ENCODE measurements at places on chromosomes 5 and 9.

DNA sequence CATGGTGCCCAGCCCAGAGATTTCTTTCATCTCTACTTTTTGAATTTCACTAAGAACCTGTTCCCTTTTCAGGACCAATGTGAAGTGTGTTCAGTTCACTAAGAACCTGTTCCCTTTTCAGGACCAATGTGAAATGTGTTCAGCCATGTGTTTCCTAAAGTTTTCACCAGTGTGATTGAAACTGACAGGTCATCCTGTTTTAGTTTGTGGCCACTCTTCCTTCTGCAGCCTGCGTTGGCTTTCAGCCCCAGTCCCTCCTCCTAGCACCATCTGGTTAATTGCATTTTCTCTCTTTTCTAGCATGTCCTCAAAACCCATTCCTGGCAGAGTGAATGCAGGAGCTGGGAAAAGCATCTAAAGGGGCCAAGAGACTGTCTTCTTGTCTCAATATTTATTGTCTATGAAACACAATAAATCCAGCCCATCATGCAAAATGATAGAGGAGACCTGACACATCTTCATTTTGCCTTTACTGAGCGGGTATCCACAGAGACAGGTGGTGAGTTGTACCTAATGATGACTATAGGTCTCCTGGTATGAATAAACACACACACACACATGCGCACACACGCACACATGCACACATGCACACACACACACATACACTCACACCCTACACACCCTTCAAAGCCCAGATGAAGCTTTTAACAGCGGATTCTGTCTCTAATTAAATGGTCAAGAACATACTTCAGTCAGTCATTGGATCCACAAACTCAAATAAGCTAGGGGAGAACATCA is 6.1 kb upstream of the PANK3 start:
- no peak overlapping the region for H3K27ac ChIP-seq
- DNase-seq: no peak
- H3K36me3 ChIP-seq: no peaks in the 10 kb centered on the region
- H3K4me3 ChIP-seq: no peak overlapping the region
- no peaks in the 10 kb centered on the region for H3K4me1 ChIP-seq

GRCh38 chr9:97501972-97502221 is 431 bp downstream of the TMOD1 start:
- H3K4me3 ChIP-seq: peak overlapping the region; percentile 93
- no peaks in the 10 kb centered on the region for H3K36me3 ChIP-seq
- DNase-seq: no peak

- DNase-seq: no peak
- H3K36me3 ChIP-seq: no peaks in the 10 kb centered on the region
- no peak overlapping the region for H3K4me3 ChIP-seq
- H3K27ac ChIP-seq: no peak overlapping the region
Observed at GRCh38 chr9:124077915-124078572, 66.5 kb downstream of the LHX2 start.

GRCh38 chr5:108101821-108102220 is 280.1 kb downstream of the FBXL17 start:
- no peak for DNase-seq
- H3K27me3 ChIP-seq: peaks cover 5% of the 10 kb centered on the region
- no peak overlapping the region for H3K4me3 ChIP-seq
- no peaks in the 10 kb centered on the region for H3K4me1 ChIP-seq
- H3K27ac ChIP-seq: no peak overlapping the region

- no peak overlapping the region for H3K4me3 ChIP-seq
- peaks cover 1% of the 10 kb centered on the region for H3K4me1 ChIP-seq
- DNase-seq: no peak
- no peak overlapping the region for H3K27ac ChIP-seq
Observed at GRCh38 chr5:1172670-1173404, 28.6 kb upstream of the SLC6A19 start.

- no peak overlapping the region for H3K27ac ChIP-seq
- DNase-seq: no peak
- no peaks in the 10 kb centered on the region for H3K36me3 ChIP-seq
- peaks cover 12% of the 10 kb centered on the region for H3K4me1 ChIP-seq
- no peaks in the 10 kb centered on the region for H3K27me3 ChIP-seq
- H3K4me3 ChIP-seq: no peak overlapping the region
Observed at GRCh38 chr9:34218446-34218845, 39.6 kb downstream of the UBAP1 start.

All from ovary (tissue), 10 donors.